Thymus (tissue), 14 donors: ENCODE measurements at places on chromosomes 1 and 21. TPM values are rescaled to one million over a fixed set of nuclear protein-coding genes. Genes with fewer than 3 reads are reported as not detected.

TCEA3 gene
- total RNA-seq, result 3.0 TPM

SLC9C2 gene
- 0.09 TPM for total RNA-seq

S100A6 gene
- 131 TPM for total RNA-seq

NR1I3 gene
- not detected for total RNA-seq

TRIM17 gene
- total RNA-seq, result 0.09 TPM

REN gene
- 0.66 TPM for total RNA-seq

DNA sequence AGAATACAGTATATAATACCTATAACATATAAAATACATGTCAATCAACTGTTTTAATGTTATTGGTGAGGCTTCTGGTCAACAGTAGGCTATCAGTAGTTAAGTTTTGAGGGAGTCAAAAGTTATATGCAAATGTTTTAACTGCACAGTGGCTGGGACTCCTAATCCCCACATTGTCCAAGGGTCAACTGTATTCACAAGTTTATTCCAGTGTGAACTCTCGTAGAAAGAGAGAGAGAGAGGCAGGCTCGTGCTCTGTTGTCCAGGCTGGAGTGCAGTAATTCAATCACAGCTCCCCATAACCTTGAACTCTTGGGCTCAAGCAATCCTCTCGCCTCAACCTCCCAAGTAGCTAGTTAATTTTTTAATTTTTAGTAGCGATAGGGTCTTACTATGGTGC, 66.0 kb downstream of the NRIP1 start:
- H3K27me3 ChIP-seq, result no peaks in the 10 kb centered on the region
- H3K27ac ChIP-seq, result no peak overlapping the region
- H3K4me1 ChIP-seq, result no peaks in the 10 kb centered on the region
- H3K4me3 ChIP-seq, result no peak overlapping the region
- H3K36me3 ChIP-seq, result no peaks in the 10 kb centered on the region

DNA sequence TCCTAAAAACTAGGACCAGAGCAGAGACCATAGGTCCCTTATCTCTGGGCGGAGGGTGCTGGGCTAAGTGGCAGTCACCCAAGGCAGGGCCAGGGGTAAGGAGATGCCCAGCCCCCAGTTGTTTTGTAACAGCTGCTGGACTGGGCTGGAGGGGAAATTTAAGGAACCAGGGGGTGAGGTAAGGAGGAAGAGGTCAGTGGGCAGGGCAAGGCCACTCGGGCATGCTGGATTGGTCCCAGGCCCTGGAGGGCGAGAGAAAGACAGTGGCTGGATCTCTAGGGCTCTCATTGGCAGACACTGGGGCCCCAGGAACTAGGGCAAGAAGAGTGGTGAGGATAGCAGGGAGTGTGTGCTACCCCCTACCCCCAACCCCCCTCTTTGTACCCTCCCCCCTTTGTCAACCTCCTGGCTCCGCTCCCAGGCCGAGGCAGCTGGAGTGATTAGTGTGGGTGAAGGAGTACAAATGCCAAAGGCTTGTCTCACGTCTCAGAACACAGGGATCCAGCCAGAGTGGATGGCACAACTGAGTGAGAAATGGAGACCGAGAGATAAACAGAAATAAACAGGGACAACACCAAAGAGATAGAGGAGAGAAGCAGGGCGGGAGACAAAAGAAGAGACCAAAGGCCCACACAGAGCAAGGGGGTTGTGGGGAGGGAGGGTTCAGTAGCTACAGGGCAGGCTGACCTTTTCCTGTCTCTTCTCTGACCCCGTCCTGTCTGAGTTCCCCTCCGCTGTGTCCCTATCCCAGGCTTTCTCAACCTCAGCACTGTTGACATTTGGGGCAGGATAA, 20.5 kb upstream of the THRAP3 start:
- H3K27me3 ChIP-seq, result no peaks in the 10 kb centered on the region
- H3K4me3 ChIP-seq, result no peak overlapping the region
- no peaks in the 10 kb centered on the region for H3K4me1 ChIP-seq
- no peaks in the 10 kb centered on the region for H3K36me3 ChIP-seq
- no peak for DNase-seq
- no peak overlapping the region for H3K27ac ChIP-seq

DNA sequence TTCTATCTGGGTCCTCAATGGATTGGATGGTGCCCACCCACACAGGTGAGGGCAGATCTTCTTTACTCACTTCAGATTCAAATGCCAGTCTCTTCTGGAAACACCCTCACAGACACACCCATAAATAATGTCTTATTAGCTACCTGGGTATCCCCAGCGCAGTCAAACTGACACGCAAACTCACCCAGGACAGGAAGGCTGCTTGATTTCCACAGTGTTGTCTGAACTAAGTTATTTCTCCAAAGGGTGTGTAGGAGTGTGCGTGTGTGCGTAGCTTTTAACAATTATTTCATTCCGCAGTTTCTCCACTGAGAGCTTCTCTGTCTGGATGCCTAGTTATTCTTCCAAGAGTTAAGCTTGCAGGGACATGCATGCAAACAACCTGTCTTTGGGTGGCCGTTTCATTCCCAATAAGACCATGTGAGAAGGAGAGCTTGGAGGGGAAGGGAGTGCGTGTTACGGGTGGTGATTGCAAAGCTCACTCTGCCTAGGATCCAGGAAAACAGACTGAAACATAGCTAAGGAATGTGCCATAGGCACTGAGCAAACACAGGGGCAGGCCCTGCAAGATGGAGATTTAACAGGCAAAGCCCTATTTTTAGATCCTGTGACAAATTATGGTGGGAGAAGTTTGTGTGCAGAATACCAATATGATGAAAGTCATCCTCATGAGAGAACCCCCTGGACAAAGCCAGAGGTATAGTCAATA, 269.7 kb downstream of the DYRK1A start:
- H3K4me1 ChIP-seq, result no peaks in the 10 kb centered on the region
- H3K27ac ChIP-seq, result no peak overlapping the region
- no peaks in the 10 kb centered on the region for H3K36me3 ChIP-seq
- DNase-seq, result no peak
- no peak overlapping the region for H3K4me3 ChIP-seq

DNA sequence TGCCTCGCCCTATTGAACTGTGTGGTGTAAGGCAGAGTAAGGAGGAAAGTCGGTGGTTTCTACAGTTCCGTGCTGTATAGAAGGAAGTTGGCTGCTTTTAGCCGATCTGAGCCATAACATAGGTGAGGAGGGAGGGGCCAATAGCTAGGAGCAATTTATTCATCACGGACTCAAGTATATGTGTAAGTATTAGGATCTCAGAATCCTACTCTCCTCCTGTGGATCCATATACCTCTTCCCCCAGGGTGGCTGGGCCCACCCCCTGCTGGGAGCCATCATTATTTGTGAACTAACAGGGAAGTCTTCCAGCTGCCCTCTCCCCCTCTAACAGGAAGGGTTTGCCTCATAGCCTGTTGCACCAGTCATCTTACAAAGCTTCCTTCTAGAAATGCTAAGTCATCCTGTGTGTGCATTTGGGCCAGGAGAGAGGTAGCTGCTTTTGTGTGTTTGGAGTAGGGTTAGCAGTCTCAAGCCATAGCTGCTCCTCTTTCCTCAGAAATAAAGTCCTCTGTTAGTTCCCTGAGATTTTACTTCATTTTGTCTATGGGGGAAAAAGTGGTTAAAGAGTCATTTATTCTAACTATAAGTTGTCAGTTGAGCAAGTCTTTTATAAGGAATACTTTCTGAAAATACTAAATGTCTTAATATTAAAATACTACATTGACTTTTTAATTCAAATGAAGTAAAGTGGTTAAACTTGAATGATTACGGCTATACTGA, 14.9 kb upstream of the CENPS start:
- DNase-seq, result no peak
- no peaks in the 10 kb centered on the region for H3K27me3 ChIP-seq
- H3K4me1 ChIP-seq, result no peaks in the 10 kb centered on the region
- H3K27ac ChIP-seq, result peak overlapping the region; percentile 36

DNA sequence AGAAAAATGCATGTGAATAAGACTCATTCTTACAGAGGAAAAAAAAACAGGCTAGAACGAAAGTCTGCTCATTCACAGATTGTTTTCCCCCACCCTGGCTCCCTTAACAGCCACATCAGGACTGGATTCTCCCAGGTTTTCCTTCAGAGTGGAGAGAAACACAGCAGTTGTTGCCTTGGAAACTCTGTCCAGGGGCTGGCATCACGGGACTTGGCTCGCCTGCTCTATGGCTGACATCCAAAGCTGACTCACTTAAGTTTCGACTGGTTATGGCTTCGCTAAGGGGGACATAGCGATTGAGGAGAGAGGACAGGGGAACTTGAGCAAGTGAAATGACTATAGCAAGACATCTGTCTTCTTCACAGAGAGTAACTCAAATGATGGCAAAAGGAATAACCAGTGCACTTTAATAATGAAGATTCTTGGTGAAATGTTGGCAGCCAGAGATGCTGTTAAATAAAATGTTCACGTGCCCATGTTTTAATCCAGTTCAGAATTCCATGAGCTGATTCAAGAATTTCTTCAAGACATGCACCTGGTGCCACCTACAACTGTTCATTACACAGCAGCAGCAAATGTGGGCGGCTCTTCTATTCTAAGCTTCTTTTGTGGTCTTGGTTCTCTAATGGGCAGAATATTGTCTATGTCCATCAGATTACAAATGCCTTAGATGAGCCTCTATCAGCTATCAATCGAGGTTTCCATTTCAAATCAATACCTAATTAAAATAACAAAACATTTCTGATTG, 21.8 kb downstream of the MIS18A start:
- H3K27ac ChIP-seq, result no peak overlapping the region
- H3K36me3 ChIP-seq, result no peaks in the 10 kb centered on the region
- no peaks in the 10 kb centered on the region for H3K4me1 ChIP-seq
- H3K4me3 ChIP-seq, result no peak overlapping the region
- H3K27me3 ChIP-seq, result no peaks in the 10 kb centered on the region

DNA sequence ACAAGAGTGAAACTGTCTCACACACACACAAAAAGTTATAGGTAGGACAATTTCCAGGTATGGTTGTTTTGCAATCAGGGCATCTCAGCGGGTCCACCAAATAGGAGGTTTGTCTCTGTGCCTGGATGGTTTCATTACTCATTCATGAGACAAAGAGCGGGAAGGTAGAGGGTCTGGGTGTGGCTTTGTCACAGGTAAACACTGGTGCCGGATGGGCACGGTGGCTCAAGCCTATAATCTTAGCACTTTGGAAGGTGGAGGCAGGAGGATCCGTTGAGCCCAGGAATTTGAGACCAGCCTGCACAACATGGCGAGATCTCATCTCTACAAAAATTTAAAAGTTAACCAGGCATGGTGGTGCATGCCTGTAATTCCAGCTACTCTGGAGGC, 16.3 kb upstream of the ERVH48-1 start:
- no peaks in the 10 kb centered on the region for H3K4me1 ChIP-seq
- no peak overlapping the region for H3K27ac ChIP-seq
- no peak for DNase-seq
- no peaks in the 10 kb centered on the region for H3K36me3 ChIP-seq

- no peaks in the 10 kb centered on the region for H3K27me3 ChIP-seq
- H3K4me3 ChIP-seq, result no peak overlapping the region
- H3K27ac ChIP-seq, result peak overlapping the region; percentile 18
- peaks cover 5% of the 10 kb centered on the region for H3K4me1 ChIP-seq
- no peak for DNase-seq
Measured at GRCh38 chr21:41801321-41802197, 34.7 kb upstream of the RIPK4 start.

DNA sequence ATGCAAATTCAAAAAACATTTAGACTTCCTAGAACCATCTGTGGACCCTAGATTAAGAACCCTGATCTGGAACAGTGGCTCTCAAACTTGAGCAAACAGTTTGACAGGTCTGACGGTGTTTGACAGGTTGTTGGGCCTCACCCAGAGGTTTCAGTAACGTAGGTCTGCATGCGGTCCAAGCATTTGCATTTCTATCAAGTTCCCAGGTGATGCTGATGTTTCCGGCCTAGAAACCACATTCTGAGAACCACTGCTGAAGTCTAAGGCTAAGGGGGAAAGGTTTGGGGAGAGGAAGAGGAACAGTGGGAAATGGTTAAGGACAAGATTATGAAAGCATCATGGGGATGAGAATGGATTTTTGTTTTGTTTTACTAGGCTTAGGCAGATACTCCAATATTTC, 48.6 kb downstream of the MDM4 start:
- no peaks in the 10 kb centered on the region for H3K27me3 ChIP-seq
- H3K27ac ChIP-seq, result peak overlapping the region; percentile 68
- H3K4me3 ChIP-seq, result no peak overlapping the region
- peaks cover 80% of the 10 kb centered on the region for H3K4me1 ChIP-seq
- no peak for DNase-seq
